ENCODE measurements at places on chromosomes 12 and 14.

GRCh38 chr14:67738740-67739504 lies 37.2 kb downstream of the RDH12 start:
- DNase-seq = no peak

DNA sequence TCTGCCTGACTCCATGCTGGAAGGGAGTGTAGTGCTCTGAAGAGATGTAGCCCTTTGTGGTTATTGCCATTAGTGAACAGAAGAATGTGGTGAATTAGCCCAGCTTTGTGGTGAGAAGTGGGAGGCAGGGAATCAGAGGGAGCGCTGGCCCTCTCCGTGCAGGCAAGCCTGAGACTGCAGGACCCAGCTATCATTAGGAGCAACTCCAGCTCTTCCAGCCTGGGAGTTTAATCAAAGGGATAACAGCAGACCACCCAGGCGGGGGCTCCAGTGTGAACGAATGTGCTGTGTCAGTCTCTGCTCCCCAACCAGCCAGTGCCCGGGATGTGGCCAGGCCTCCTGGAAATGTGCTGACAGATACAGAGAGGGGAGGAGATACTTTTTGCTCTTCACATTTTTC lies 142.7 kb downstream of the TTLL5 start:
- DNase-seq = no peak

GRCh38 chr14:24659916-24660570 lies 26.1 kb upstream of the GZMB start:
- DNase-seq = no peak

DNA sequence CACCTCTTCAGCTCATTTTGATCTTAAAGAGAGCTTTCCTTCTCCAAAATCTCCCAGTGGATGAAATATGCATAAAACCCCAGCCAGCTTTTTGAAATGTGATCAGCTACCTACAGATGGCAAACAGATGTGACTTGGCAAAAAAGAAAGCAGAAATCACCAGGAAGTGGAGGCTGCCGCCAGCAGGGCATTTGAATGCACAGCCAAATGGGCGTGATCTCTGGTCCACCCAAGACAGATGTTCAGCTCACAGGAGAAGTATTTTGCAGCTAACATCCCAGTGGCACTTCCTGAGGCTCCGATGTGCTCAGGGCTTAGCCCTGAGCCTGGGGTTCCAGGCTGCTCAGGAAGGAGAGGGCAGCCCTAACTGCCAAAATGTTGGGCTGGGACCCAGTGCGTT lies 78.3 kb downstream of the LGMN start:
- no peak for DNase-seq

- no peak for DNase-seq
These were observed 18.5 kb downstream of the UTP20 start for GRCh38 chr12:101298426-101298825.

DNA sequence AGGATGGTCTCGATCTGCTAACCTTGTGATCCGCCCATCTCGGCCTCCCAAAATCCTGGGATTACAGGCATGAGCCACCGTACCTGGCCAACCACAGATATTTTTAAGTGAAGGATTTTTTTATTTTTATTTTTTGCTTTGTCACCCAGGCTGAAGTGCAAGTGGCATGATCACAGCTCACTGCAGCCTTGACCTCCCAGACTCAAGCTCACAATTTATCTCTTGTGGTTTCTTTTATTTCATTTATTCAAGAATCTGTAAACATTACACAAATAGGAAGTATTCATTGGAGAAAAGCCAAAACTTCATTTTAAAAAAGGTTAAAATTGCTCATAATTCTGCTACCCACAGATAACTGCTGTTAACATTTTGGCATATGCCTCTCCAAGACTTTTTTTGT lies 13.3 kb downstream of the MOAP1 start:
- no peak for DNase-seq

- peak; percentile 91 for DNase-seq
These were observed 723 bp downstream of the NFATC4 start for GRCh38 chr14:24368562-24369252.

DNA sequence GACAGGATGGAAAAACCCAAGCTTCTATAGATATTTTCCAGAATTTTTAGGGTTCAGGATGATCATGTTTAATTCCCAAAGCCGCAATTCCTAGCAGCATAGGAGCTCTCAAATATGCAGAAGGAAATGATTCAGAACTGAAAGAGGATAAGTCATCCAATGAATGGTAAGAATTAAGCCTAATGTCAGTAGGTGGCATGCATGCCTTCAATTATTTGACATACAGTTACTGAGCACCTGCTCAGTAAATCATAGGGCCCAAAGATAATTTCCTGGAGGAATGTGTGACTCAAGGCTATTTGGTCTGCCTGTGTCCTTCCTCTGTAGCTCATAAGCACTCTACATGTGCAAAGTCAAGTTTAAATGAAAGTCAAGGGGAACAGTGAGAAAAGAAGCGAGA lies 116.8 kb upstream of the SLC38A4 start:
- no peak for DNase-seq

- DNase-seq = no peak
These were observed 47.2 kb downstream of the LRP6 start for GRCh38 chr12:12219664-12220063.

DNA sequence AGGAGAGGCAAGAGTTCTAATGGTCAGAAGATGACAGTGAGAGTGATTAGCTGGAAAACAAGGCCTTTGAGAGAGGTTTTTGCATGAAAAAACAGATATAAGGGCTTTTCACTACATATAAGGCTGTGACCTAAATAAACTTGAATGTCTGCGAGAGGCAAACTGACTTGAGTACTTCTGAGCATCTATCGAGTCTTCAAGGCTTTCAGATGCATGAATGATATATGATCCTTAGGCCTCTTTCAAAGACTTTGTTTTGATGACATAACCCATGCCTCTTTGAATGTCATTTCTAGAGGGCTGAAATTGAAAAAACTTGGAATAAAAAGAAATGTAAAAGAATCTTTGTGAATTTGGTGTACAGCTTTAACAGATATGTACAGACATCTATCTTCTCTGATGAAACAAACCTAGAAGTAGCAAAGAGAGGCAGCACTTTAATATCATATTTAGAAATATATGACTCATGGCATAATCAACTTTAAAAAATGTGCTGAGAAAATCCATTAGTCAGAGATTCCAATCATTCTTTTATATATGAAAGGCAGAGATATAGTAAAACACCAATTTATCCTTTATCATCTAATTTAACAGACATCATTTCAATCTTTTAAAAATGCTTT lies 72.6 kb downstream of the PPM1H start:
- DNase-seq = no peak

- no peak for DNase-seq
These were observed 41.3 kb downstream of the EVL start for GRCh38 chr14:100106250-100107112.

DNA sequence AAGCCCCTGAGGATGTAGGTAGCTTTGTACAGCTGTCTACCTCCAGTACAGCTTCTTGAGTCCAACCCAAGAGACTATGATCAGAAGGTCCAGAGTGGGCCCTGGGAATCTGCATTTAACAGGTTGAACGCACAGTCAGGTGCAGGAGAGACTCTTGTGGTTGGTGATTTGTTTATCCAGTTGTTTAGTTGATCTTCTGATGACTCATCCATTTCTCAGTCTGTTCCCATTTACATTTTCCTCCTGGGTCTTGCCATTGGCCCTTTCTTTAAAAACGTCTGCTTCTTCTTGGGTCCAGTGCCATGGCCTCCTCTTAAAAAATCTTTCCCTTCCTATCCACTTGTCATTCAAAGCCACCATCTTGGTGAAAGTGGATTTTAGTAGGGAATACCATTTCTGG lies 734.2 kb downstream of the MED13L start:
- no peak for DNase-seq

DNA sequence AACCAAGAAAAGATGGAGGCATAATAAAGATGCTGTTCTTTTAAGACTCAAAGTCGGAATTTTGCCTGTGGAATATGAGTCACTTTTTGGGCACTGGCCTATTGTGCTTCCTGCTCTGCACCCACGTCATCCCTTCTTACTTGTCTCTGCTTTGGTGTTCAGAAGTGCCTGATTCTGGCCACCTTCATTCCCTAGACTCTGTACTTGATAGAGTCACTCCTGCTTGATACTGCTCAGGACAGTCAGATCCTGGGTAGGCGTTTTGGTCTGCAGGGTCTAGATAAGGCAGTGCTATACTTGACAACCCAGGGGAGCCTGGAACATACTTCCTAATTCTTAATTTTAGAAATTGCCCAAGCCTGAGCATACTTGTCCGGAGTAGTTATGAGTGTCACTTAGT lies 1.9 kb downstream of the LRRK2 start:
- no peak for DNase-seq

DNA sequence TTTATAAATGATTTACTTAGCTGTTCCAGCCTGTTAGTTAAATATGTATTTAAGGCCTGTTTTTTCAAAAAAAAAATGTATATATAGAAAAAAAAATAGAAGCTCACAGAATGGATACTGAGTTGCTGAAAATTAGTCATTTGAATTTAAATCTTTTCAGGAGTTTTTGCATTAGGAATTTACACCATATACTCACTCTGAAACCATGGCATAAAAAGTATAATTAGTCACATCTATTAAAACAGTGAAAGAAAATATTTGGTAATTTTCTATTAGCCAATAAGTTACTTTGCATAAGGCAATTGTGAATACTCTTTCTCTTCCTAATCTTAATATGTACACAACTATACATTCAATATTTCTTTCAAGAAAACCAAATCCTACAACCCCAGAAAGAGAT lies 51.9 kb downstream of the HMGA2 start:
- no peak for DNase-seq

- no peak for DNase-seq
These were observed 24.1 kb downstream of the MDGA2 start for GRCh38 chr14:47651337-47651736.

GRCh38 chr14:30332374-30332773 lies 226.6 kb upstream of the G2E3 start:
- DNase-seq = no peak

GRCh38 chr14:64591809-64592208 lies 42.0 kb downstream of the PPP1R36 start:
- DNase-seq = no peak

GRCh38 chr12:5520831-5521230 lies 88.9 kb downstream of the NTF3 start:
- DNase-seq = peak; percentile 68

DNA sequence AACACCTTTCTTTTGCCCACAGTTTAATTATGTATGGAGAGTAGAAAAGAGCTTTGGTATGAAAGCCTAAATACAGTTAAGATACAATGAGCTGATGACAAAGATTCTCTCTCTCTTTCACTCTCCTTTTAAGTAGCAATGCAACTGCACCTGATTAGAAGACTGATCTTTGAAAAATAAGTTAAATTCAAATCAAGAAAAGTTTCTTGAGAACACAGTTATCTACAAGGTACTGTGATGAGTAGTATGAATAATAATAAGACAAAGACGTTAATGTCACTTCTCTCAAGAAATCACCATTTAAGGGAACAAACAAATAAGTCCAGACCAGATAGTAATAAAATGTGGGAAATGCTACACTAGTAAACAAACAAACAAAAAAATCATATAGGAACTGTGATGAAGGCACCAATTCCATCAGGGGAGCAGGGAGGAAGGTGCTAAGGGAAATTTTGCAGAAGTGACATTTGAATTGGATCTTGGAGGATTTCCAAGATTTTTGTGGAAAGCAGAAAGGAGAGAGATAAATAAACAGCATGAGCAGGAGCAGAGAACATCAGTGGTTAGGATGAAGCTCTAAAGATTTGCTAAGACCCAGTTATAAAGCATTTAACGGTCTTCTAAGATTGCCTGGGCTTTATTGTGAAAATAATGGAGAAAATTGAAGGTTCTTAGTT lies 65.2 kb upstream of the STK38L start:
- no peak for DNase-seq

DNA sequence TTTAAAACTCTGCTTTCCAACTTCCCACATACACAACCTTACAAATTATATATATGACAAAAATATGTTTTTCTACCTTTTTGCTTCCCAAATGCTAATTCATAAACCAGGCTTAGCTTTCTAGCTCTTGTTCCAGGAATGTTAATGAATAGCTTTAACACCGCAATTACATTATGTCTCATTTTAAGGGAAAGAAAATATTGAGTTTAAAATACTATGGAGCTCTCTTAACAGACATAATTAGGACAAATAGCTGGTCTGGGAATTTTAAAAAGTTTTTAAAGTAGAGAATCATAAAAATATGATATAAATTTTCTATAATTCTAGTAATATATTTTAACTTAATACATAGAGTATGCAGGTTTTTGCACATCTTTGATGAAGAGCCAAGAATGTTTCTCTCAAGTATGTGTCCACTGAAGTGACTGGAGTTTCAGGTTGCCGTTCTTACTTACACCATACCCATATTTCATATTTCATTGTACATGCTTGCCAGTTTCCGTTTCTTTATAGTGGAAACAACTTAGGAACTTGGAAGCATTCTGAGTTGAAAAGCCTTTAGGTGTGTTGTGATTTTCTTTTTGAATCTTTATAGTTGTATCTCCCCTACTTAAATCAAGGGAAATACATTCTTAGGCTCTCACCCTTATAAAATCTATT lies 90.6 kb upstream of the SLCO1C1 start:
- DNase-seq = no peak

- no peak for DNase-seq
These were observed 15.3 kb downstream of the FOXN3 start for GRCh38 chr14:89401761-89402160.

GRCh38 chr14:94625353-94625635 lies 13.1 kb downstream of the SERPINA3 start:
- no peak for DNase-seq

GRCh38 chr12:3015356-3015755 lies 56.2 kb downstream of the TEAD4 start:
- DNase-seq = no peak

DNA sequence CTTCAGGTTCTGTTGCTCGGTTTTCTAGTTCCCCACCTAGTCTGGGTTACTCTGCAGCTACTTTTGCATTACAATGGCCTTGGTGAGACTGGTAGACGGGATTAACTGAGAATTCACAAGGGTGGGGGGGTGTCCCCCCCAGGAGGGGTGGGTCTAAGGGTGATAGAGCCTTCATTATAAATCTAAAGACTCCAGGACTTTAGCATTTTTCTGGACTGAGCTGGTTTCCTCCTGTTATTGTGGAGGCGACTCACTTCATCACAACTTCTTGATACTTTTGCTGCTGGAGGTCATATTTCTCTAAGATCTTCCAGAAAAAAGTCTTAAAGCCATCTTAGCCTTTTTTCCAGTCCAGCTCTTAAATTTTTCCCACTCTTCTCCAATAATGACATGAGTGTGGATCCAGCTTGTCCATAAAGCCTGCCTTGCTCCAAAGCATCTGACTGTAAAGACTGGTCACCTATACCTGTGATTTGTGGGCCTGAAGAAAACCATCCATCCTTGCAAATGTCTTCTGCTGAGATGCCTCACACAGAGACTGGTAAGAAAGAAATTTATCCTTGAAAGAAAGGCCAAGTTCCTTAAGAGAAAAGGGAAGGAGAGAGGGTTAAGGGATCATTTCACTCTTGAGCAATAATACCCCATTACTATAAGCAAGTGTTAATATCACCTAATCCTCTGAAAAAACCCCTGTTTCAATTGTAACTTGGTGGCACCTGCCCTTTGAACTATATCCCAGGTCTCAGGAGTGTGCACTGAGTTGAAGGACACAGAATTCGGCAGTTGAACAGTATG lies 19.7 kb upstream of the SLC2A14 start:
- DNase-seq = no peak

GRCh38 chr12:3669594-3669993 lies 83.3 kb downstream of the CRACR2A start:
- no peak for DNase-seq
